ENCODE measurements at places on chromosomes 1 and 21.

- DNase-seq: no peak
Observed at GRCh38 chr1:29126198-29126597, 2.5 kb upstream of the TMEM200B start.

DNA sequence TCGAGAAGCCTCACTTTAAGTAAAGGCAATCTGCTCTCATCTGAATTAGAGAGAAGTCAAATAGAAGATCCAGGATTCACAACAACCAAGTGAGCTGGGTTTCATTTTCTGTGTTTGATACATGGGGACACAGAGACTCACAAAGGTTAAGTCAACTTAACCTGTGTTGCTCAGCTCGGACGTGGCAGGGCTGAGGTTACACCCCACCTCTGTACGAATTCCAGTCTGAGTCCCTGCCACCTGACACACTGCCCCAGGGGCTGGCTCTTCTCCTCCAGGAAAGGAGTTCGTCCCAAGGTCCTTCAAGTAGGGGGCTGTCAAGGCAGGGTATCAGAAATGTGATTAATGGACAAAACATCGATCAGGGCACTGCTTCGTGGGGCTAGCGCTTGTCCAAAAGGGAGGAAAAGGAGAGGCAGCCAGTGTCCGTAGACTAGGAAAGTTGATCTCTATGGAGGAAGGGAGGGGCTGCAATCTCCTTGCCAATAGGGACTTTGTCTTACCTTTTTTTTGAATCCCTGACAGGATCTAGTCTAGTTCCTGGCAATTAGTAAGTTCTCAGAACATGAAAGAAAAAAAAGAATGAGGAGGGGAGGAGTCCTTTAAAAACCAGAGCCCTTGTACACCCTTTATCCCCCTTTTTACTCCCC, 116.4 kb downstream of the CNIH3 start:
- DNase-seq: no peak

GRCh38 chr1:216183007-216183406, 240.2 kb downstream of the USH2A start:
- DNase-seq: no peak

DNA sequence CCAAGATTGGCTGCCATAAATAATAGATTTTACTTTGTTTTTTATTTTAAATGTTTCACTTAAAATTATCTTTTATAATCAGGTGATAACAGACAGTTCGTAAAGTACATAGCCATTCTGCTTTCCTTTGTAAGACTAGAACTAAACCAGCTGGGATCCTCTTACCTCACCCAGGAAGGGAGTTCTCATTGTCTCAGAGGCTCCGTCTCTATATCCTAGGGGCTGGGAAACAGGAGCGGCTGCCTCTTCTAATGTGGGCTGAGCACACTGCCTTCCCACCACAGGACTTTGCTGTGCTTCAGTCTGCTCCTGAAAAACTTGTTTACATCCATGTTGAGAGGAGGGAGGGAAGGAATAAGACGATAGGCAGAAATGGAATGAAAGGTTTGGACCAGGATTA, 45.6 kb upstream of the PGD start:
- DNase-seq: no peak

- no peak for DNase-seq
Observed at GRCh38 chr21:19148056-19148455, 744.5 kb upstream of the TMPRSS15 start.

GRCh38 chr1:174788981-174789380, 210.8 kb upstream of the CACYBP start:
- DNase-seq: no peak

- DNase-seq: no peak
Observed at GRCh38 chr21:20167059-20167458, 831.1 kb upstream of the NCAM2 start.

- DNase-seq: no peak
Observed at GRCh38 chr1:179969962-179970361, 15.4 kb downstream of the CEP350 start.

DNA sequence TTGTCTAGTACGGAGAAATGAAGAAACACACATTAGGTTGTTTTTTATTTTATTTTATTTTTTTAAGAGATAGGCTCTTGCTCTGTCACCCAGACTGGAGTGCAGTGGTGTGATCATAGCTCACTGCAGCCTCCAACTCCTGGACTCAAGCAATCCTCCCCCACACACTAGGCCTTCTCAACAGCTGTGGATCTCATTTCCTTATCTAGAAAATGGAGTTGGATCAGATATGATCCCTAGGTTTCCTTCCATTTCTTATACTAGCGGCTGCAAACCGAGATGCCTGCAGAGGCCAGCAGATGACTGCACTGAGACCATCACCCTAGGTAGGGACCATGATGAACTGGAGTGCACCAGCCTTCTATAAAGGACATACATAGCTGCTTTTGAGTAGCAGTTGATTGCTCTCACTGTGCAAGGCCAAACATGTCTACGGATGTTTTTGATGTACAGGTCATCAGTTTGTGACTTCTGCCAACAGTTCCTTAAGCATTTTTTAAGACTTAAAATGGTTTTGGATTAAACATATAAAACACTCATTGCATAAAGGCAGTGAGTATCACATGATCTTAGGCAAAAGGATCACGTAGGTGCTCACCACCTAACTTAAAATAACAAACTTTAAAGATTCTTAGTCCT, 11.4 kb upstream of the KLHL12 start:
- no peak for DNase-seq

- DNase-seq: no peak
Observed at GRCh38 chr21:31064803-31065202, 26.5 kb upstream of the KRTAP19-8 start.

GRCh38 chr21:34812504-34813265, 143.9 kb downstream of the CLIC6 start:
- DNase-seq: no peak

DNA sequence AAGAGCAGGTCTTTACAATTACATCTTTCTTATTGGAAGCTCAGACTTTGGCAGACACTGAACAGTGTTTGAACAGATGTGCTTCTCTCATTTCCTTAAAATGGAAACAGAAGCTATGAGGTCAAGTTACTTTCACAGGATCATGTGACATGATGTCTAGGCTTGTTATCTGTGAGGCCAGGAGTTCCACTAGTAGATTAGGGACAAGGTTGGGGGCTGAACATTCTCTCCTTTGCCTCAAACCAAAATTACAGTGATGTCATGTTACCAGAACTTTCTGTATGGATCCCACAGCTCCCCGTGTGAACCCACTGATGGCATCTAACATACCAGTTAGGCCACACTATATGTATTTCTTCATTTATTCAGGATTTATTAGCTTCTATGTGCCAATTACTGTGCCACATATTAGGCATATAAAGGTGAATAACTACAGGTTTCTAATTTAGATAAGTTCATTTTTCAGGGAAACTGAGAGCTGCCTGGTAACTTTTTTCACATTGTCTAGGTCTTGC, 6.0 kb downstream of the DYNLT5 start:
- DNase-seq: no peak
